ENCODE measurements at places on chromosomes 2 and 18. TPM values are rescaled to one million over a fixed set of nuclear protein-coding genes. Genes with fewer than 3 reads are reported as not detected.

- no peak for DNase-seq
These were observed 30.0 kb upstream of the BMP10 start for GRCh38 chr2:68901199-68901514.

- no peak for DNase-seq
These were observed 3.0 kb downstream of the MEIS1 start for GRCh38 chr2:66437691-66438497.

DNA sequence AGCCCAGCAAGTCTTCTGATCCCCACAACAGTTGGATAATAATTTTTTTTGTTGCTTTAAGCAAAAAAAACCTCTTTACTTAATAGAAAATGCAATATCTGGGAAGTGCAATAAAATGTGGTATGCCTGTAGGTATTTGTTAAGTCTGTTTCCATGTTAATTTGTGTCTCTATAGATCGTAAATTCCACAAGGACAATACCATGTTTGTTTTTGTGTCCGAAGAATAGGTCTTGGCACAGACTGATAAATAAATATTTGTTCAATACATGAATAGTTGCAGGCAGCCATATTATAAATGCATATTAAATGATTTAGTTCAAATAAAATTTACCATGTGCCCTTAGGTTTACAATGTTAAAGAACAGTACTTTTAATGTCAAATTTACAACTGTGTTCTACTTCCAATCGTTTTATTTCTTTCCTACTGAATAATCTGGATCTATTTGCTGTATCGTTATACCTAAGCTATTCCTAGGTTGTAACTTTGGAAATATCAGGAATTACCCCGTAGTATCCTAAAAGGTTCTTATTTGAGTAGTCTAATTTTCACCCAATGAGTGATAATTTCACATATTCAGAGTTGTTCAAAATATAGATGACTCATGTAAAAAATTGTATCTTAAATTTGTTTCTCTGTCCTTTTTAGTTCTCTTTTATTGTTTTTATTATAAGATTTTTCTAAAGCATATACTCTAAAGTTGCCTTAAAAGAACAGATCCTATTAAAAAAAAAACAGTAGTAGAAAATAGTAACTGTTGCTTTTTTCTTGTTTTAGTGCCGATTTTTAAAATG lies 151.8 kb downstream of the EHBP1 start:
- no peak for DNase-seq

GRCh38 chr2:98822301-98823164 lies 91.6 kb upstream of the MGAT4A start:
- DNase-seq, result peak; percentile 78

The IL1F10 gene
- not detected for total RNA-seq

The NYAP2 gene
- not detected for total RNA-seq

The GPR55 gene
- total RNA-seq, result 20.4 TPM

The PAX8 gene
- 2.3 TPM for total RNA-seq

All from activated naive CD8-positive, alpha-beta T cell treated with anti-CD3 and anti-CD28 coated beads for 36 hours (primary cell).